Skin of body (tissue), 3 donors: ENCODE measurements at places on chromosomes 12 and 14.
A peak's percentile ranks its signal among the peaks of the same experiment; 100 is the strongest.

GRCh38 chr14:25120261-25120660 lies 70.3 kb upstream of the STXBP6 start:
- no peak for DNase-seq

DNA sequence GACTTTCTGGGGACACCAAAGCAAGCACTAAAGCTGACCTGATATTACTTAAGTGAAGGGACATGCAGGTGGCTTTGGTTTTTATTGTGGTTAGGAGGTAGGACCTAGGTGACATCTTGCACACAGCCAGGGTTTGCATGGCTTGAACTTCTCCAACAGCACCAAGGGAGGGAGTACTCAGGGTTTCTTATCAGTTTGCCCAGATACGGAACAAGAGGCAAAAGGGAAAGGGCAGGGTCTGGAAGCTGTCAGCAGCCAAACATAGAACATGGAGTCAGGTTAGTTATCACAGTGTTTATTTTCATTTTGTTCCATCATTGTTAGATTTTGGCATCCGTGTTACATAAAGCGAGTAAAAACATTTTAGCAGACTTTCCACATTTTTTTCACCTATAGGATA lies 186.3 kb upstream of the CLEC14A start:
- no peak for DNase-seq

- no peak for DNase-seq
Measured at GRCh38 chr14:70005281-70005805, 126.1 kb downstream of the SMOC1 start.

GRCh38 chr14:104929268-104930230 lies 4.9 kb downstream of the PLD4 start:
- DNase-seq = no peak

DNA sequence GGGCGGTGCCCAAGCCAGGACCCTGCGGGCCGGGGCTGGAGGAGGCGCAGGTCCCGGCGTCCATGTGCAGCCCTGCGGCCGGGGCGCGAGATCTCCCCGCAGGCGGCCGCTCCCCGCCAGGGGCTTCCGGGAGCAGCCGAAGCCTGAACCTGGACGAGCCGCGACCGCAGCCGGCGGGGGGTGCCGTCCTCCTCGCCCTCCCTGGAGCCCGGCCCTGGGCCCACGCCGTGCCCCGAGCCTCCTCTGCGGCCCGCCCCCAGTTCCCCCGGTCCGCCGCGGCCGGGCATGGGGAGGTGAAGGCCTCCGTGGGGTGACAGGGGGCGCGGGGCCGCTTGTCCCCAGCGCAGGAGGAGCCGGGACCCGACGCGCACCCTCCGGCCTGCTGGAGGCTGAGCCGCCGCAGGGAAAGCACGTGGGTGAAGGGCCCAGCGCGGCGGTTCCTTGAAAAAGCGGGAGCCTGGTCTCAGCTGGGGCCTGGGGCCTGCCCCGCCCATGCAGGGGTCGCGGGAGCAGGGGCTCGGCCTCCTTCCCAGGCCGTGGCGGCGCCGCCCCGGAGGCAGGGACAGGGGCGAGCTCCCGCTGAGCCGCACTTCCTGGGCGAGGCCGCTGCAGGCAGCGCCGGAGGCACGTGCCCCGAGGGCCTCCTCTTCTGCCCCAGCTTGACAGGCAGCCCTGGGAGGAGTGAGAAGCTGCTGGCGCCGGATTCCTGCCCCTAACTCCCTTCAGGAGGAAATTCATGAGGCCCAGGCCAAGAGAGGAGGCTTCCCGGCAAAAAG lies 55.6 kb upstream of the PPP2R5C start:
- DNase-seq = peak; percentile 15

- DNase-seq = no peak
Measured at GRCh38 chr12:110330124-110330523, 49.1 kb downstream of the ATP2A2 start.

DNA sequence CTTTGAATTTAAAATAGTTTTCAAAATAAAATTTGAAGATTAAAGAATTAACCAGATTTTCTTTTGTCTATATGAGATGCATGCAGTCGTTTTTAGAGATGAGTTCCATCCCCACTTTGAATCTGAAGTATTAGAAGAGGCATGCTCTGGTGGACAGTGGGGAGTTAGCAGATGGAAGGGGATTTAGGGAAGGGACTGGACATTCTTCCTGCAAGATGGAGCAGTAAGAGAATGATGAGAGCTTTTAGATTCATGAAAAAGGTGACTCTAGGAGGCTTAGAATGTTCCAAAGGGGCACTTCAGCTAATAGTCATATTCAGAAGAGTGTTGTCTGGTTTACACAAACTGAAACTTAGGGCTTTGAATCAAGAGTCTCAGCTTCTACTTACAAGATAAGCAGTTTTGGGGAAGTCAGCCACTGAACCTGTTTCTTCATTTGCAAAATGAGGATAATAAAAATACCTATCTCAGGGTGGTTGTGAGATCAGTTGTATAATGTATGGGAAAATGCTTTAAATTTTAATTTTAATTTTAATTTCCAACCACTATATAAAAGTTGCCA lies 3.7 kb downstream of the ZBTB1 start:
- no peak for DNase-seq

- DNase-seq = no peak
Measured at GRCh38 chr12:32440120-32440865, 40.9 kb downstream of the FGD4 start.

DNA sequence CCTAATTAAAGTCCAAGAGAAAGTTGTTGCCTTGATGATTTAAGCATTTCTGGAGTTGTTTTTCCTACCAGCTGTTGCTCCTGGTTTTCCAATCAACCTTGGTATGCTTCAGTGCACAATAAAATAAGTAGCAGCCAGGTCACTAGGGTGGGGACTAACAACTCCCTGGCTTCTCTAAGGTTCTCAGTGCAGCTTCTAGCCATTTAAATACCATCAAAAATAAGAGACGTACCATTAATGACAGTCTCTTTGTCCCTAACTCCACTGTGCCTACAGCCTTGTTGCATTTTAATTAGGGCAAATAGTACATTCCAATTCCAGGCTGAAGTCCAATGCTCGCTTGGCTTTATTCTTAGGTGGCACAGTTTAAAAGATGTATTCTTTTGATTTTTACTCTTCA lies 11.8 kb downstream of the STON2 start:
- DNase-seq = no peak

GRCh38 chr12:46164186-46164761 lies 104.6 kb downstream of the SLC38A1 start:
- no peak for DNase-seq

DNA sequence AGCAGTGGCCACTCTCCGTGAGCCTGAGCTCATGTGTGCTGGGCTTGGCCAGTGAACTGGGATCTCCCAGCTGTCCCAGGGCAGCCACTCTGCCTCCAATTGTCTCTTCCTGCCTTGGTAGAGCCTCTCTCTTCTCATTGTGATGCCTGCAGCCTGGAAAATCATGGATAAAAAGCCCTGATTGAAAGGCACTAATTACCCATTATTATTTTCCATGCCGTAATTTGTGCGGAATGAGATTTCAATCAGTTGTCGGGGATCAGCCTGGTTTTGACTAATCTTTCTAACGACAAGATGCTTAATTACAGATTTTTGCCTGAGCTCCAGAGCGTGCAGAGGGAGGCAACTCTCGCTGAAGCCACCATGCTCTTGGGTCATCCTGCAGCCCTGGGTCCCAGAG lies 52.7 kb downstream of the ESRRB start:
- no peak for DNase-seq

DNA sequence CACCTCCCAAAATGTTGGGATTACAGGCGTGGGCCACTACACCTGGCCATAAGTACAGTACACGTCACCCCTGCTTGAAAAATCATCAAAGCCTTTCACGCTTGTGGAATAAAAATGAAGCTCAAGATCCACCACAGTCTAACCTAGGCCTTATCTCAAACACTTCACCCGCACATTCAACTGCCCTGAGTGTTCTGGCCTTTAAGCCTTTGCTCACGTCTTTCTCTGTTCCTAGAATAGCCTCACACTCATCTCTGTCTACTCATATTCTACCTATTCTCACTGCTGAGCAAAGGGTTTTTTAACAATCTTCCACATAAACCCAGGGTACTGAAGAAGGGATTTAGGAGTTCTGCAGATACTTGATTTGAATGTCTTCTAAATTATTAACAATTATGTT lies 9.9 kb downstream of the CALCOCO1 start:
- no peak for DNase-seq

DNA sequence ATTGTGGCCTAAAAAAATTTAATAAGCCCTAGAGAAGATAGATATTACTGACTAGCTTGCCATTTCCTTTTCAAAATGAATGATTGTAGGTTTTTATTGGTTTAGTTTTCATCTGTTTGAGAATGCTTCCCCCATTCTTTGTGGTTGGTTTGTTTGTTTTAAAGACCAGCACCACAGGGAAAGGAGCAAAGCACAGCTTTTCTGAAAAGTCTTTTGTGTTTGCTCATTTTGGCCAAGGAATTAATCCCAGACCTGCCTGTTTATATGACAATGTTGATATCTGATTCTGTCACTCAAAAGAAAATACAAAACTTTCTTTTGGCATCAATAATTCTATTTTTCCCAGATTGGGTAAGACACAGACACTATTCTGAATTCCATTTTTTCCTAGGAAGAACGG lies 312.5 kb upstream of the FLRT2 start:
- no peak for DNase-seq

GRCh38 chr12:75641031-75641780 lies 129.8 kb upstream of the KRR1 start:
- no peak for DNase-seq

DNA sequence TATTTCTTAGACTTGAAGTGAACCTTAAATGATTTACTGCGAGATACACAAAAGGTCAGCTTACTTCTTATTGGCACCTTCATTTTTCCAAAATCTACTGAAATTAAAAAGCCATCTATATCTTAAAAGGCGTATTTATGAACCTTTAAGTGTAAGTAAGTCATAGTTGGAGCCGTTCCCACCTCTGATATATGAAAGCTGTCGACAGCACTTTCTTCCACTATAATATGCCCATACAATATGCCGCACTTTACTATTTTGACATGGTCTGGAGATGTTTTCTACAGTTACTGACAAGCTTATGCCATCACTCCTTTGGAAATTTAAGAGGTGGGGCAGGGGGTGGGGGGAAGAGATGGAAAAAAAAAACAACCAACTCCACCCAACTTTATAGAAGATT lies 155.3 kb downstream of the PHETA1 start:
- DNase-seq = no peak

DNA sequence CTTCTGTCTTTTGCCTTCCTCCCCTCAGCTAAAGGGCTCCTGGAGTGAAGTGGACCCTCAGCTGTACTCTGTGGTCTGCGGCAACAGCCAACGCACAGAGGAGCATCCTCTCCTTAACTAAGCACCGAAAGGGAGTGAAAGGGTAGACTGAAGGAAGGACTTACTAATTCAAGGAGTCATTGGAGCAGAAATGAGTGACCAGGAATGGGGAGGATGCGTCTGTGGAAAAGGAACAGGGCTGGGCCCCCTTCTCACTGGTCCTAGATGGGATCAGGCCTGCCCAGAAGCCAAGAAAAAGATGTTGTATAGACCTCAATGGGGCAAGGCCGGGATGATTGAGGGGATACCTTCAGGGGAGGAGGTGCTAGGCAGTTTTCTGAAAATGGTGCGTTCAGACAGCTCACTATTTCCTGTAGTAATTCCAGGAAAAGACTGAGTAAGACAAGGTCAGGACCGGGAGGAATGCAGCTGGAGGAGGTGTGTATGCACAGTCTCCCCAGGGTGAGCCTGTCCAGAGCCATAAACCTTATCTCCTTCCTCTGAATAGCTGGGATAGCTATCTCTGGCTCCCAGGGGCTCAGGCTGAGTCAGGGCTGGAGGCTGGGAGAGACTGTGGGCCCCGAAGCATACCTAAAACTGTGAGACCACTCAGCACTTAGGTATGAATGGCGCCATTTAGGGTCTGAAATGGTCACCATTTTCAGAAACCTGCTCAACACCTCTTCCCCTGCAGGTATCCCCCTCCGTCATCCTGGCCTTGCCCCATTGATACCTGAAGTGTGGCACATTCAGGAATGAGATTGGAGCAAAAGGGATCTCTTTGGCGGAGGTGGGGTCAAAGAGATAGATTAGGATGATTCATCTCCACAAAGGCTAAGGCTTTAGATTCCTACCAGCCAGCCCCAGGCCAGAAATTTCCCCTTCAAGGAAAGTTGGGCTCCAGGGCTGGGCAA lies 20.2 kb upstream of the KRT8 start:
- DNase-seq = no peak

- DNase-seq = no peak
Measured at GRCh38 chr14:54709444-54709843, 142.5 kb downstream of the SAMD4A start.

GRCh38 chr12:7749442-7749841 lies 2.3 kb upstream of the CLEC4C start:
- DNase-seq = no peak

GRCh38 chr12:50625029-50625925 lies 120.5 kb downstream of the DIP2B start:
- no peak for DNase-seq

- no peak for DNase-seq
Measured at GRCh38 chr12:122847921-122848421, 12.7 kb downstream of the HIP1R start.

DNA sequence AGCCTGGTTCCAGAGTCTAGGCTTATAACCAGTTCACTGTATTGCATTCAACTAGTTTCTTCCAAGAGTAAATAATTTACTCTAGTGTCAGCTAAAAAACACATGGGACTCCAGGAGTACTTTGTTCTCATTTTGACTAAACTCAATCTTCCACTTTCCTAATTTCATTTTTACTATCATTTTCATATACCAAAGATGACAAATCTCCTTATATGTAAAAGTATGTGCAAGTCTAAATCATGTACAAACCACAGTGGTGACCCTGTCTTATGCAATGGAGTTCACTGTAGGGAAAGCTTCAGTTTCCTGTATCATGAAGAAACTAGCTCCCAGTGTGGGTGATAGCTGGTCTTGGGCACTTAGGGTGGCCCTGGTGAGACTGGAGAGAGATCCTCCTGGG lies 151.6 kb downstream of the HELB start:
- no peak for DNase-seq

DNA sequence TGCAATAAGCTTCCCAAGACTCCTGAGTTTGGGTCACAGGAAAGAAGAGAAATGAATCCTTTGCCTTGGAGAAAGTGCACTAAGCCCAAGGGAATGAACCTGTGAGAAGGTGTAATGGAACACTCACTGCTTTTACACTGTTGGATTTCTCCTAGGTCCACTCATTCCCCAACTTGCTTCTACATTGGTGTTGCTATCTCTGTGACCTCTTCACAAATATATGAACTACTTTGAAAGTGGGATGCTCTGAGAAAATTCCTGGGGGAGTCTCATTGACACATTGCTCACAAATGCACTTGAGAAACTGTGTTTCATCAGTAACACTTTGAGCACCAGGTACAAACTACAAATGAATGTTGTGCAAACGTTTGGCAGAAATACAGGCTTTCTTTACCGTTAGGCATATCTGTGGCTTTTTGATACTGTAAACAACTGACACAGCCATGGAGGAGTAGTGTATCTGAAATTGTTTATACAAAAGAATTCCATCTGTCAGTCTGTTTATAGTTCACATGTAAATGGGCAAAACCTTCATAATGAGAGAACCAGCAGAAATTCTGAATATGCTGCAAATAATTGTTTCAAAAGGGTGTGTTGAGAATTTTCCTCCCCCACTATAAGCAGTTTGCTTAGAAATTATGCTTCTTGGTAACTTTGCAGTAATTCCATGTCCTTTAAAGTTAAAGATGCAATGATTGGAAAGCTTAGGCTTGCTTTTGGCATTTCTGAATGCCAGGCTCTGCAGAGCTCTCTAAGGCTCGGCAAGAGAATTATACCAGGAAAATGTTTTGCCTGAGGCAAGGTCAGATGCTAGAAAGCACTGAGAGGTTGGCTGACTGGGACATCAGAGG lies 348.5 kb upstream of the DDHD1 start:
- no peak for DNase-seq
